ENCODE measurements at places on chromosomes 3 and 15.

- peak; percentile 38 for DNase-seq
Measured at GRCh38 chr3:18559331-18559842, 134.2 kb upstream of the SATB1 start.

GRCh38 chr3:128073807-128074206 is 21.6 kb downstream of the SEC61A1 start:
- DNase-seq, result no peak

- DNase-seq, result no peak
Measured at GRCh38 chr3:9020426-9020825, 57.2 kb upstream of the RAD18 start.

DNA sequence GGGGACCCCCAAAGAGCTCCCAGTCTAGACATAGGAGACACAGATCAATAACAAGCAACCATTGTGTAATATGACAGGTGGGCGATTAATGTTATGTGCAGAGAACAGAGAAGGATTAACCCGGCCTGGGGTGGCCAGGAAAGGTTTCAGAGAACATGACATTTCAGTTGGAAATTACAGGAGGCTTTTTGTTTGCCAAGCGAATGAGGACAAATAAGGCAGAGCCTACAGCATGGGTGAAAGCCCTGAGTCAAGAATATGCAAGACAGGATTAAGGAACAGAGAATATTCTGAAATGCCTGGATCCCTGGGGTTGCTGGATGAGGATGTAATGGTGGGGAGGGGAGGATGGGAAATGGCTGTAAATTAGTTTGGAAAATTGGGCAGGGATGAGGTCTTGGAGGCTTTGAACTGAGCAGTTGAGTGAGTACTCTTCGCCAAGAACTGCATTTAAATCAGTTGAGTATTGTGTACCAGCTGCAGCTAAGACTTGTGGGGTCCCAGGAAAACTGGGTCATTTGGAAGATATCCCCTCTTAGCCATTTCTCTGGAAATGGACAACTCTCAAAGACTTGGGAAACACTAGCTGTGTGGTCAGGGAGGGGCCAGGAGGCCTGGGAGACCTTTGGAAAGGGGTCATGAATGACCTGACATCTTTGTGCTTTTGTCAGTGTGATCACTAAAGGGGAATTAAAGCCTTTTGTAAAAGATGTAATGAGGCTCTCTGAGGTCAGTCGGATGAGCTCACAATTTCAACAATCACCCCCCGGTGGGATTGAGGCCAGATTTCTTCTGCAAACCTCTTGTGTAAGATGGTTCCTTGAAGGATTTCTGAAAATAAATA is 198.6 kb upstream of the NR2E3 start:
- no peak for DNase-seq

- no peak for DNase-seq
Measured at GRCh38 chr15:64716452-64716851, 58.9 kb downstream of the RBPMS2 start.

DNA sequence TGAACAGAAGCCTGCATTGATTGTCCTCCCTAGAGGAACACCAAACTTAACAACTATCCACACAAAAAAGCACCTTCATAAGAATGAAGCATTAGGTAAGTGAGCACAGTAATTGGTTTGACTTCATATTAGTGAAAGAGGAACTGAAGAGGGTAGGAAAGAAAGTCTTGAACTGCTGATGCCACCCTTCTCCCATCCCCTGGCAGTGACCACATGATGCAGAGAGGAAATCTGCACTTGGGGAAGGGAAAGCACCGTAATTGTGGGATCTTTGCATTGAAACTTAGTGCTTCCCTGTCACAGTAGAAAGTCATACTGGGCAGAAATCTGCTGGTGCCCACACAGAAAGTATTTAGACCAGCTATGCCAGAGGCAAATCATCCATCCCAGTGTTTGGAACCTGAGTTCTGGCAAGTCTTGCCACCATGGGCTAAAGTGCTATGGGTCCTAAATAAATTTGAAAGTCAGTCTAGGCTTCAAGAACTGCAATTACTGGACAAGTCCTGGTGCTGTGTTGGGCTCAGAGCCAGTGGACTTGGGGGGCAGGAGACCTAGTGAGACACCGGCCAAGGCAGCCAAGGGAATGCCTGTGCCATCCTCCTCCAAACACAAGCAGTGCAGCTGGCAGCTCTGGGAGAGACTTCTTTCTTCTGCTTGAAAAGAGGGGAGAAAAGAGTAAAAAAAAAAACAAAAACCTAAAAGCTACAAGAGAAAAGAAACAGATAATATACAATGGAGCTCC is 63.6 kb downstream of the SLC15A2 start:
- DNase-seq, result no peak

- DNase-seq, result no peak
Measured at GRCh38 chr15:43492266-43492665, 690 bp downstream of the TP53BP1 start.

GRCh38 chr15:26632500-26632899 is 140.4 kb downstream of the GABRB3 start:
- DNase-seq, result no peak

GRCh38 chr3:24540821-24541220 is 46.2 kb upstream of the THRB start:
- DNase-seq, result no peak

- no peak for DNase-seq
Measured at GRCh38 chr3:138338811-138339210, 9.2 kb upstream of the NME9 start.

GRCh38 chr3:148464246-148464645 is 233.5 kb upstream of the AGTR1 start:
- no peak for DNase-seq

DNA sequence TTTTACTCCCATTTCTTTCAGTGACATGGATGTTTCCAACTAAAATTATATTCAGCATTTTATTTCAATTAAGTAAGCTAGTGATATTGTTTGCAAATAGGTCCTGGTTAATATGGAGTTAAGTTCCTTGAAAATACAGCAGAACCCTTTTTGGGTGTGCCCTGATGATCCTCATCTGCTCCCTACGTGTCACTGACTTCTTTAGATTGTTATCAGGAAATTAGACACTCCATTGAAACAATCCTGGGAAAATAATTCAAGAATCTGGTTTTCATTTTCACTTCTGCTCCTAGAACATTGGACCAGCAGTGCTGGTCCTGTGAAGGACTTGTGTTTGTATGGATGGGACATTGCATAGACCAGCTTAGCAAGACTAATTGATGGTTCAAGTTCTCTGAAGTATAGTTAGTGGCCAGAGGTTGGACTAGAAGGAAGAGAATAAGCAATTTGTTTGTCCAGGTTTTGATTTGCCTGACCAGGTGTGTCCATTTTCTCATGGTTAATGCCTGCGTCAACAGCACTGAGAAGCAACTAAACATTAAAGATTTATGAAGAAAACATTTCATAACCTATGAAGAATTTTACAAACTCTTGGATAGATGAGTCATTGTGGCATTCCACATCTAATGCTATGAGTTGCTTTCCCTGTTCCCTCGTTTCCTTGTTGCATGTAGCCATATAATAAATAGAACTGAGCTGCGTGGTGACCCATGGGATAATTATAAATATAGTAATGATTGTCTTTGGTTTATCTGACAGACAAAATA is 95.8 kb downstream of the ZPLD1 start:
- no peak for DNase-seq

GRCh38 chr15:50182219-50183013 is 420 bp downstream of the SLC27A2 start:
- no peak for DNase-seq

GRCh38 chr15:98667521-98668179 is 19.3 kb downstream of the IGF1R start:
- DNase-seq, result no peak

DNA sequence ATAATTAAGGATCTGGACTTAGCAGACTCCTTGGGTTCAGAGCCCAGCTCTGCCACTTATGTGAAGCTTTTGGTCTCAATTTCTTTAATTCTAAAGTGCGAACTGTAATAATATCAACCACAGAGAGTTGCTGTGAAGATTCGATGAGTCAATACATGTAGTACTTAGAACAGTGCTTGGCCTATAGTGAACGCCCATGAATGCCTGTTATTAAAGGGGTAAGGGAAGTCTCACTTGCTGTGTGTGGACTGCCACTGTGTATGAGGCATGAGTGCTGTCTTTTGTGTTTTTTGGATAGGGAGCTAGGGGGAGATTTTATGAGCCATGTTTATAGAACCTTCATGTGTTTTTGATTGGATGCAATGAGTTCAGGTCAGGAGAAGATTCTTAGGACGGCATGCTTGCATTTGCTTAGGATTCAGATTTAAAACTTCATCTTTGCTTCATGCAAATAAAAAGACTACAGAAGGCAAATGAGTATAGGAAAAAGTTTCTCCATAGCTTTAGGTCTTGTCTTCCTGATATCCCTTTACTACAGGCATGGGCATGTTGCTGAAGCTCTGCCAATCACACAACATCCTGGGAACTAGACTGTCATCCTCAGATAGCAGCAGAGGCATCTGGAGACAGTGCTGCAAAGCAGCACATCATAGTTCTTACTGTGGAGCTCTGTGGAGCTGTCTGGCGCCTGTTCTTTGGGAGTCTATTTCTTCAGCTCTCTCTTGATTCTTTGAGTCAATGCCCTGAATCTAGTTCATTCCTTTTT is 50.0 kb downstream of the PLS1 start:
- DNase-seq, result no peak

DNA sequence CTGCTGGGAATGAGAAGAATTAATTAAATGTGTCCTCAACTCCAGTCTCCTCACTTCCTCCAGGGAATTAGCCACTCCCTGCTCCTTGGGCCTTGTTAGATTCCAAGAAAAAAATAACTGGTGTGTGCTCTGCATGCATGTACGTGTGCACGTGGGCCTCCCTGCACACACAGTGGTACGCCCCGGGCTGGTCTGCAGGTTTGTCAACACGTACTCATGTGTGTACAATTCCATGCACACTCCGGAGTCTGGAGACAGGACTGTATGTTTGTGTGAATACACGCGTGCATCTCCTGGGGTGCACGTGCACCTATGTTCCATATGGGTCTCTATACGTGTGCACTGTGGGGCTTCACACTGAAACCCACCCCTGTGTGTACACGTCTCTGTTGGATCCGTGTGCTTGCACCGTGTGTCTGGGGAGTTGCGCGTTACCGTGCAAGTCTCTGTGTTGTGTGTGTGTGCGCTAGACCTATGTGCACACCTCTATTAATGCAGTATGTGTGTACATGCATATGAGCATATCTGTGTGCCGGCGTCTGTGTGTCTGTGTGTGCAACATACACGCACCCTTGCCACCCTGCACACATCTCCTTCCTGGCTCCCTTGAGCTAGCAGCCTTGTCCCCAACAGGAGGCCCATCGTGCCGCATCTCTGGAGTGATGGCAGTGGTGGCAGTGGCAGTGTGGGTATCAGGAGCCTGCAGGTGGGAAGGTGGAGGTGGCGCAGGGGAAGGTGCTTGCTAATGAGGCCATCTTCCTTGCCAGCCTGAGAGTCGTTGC is 210.1 kb downstream of the TBC1D2B start:
- no peak for DNase-seq

- DNase-seq, result no peak
Measured at GRCh38 chr3:52218026-52218425, 7.4 kb downstream of the TLR9 start.

DNA sequence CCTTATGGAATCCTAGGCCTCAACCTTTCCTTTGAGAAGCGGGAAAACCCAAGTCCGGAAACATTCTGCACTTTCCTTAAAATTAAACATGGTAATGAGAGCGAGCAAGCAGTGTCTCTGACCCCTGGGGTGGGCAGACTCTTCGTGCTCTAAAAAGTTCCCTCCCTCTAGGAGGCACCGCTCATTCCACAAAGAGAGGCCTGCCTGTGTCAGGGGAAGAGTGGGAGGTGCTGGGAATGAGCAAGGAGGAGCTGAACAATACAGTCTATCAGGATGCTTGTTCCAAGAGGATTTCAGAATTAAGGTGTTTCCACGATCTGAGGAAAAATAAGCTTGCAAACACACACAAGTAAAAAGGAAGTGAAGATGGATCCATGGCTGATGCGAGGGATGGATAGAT is 6.0 kb upstream of the RLBP1 start:
- no peak for DNase-seq

DNA sequence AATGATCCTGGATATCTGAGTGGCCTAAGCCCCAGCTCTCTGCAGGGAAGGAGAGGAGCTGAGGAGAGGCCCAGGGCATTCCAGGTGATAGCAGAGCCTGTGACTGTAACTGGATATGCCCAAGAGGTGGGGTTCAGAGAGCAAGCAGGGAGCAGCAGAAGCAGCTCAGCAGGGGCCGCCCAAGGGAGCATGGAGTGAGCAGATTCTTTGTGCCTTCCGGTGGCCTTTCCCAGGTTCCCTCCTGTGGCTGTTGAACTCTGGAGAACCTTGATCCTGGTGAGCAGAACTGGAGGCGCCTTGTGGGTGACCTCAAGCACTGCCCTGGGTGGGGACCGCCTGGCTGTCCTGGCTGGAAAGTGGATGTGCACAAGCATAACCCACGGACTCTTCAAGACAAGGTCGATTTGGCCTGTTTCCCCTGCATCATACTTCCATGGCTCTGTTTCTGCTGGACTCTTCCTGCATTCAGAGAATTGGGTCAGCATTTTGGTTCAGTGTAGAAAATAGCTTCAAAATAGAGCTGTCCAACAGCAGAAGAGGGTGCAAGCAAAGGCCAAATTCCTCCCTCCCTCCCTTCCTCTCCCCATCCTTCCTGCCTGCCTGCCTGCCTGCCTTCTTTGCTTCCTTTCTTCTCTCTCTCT is 76.1 kb downstream of the ARNT2 start:
- DNase-seq, result no peak

- DNase-seq, result no peak
Measured at GRCh38 chr15:85618956-85619491, 175.7 kb downstream of the KLHL25 start.

- DNase-seq, result no peak
Measured at GRCh38 chr3:120649830-120650233, 32.2 kb downstream of the HGD start.

GRCh38 chr3:135238871-135239614 is 444.0 kb downstream of the EPHB1 start:
- no peak for DNase-seq

GRCh38 chr3:69930564-69930963 is 69.0 kb upstream of the SAMMSON start:
- no peak for DNase-seq

DNA sequence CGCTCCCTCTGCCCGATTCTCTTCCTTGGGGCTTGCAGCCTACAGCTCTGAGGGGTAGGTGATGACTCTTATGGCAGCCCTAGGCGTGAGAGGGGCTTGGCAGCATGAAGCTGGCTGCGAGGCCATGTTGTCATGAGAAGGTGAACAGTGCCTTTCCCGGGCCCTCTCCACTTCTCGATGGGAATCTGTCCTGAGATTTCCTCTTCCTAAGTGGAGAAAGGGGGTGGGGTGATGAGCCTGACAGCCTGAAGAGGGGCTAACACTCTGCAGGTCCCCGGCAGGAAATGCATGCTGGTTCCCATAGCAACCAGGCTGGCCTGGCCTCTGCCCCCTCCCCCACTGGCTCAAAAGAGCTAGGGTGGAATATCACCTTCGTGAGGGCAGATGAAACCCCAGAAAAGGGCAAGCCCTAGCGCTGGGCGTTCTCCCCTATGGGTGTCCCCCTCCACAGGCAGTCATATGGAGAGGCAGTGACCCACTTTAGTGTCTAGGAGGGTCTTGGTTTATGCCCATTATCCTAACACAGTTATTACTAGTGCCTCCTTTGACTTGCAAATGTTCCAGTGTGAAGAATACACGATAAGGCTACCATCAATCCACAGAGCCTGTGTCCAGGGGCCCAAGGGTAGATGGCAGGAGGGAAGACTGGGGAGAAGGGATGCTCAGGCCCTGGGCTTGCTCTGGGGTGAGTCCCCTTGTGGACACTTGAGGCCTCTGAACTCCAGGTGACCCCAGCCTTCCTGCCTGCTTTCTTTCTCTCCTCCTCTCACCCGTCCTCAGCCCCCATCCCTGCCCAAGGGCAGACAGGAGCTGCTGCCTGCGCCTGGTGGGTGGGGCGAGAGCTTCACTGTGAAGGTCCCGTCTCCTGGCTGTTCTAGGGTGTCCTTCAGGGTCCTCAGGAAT is 13.2 kb downstream of the EPHB3 start:
- DNase-seq, result no peak

GRCh38 chr3:23824699-23825444 is 19.1 kb downstream of the UBE2E1 start:
- DNase-seq, result no peak

Data from NCI-H2081 treated with DMSO at 0.1 percent for 48 hours (cell line).